Pulmonary artery endothelial cell (primary cell): ENCODE measurements at places on chromosomes 1 and 21.

DNA sequence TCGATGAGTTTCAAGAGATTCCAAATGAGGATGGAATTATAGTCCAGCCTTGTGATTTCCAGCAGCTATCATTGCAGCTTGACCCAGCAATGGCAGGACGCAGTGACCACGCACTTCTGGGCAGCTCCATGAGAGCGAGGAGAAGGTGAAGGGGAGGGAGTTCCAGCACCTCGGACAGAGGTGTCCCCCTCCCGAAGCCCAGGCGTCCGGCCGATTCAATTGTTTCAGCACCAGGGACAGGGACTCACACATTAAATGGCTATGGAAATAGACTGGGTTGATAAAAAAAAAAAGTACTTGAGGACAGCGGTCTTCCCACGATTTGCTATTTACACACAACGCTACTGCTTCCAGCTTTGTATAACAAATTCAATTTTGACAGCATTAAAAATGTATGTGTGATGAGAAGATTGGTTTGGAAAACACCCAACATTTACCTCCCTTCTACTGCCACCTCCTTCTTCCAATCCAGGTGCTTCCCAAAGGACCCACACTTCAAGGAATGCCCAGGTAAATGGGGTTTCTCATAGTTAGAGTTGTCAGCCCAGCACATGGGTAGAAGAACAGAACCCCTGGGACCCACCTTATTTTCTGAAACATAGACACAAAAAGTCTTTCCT lies 71.8 kb downstream of the DISP3 start:
- peak; percentile 46 for DNase-seq

GRCh38 chr21:39575775-39576174 lies 37.0 kb upstream of the B3GALT5 start:
- no peak for DNase-seq

DNA sequence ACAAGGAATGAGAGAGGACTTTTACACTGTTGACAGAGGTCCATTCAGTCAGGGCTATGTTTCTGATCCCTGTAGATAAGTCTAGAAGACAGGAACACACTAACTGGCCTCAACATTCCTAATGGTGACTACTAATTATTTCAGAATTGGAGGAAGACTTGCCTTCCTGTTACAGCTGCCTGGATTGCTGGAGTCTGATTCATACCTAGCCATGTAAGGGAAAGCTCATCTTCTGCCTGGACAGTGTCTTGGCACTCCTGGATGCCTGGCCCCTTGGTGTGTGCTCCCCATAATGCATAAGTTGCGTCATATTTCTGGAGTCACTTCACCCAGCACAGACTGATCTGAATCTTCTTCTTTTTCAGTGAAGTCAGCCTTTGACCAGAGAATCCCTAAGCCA lies 326.0 kb upstream of the RUNX1 start:
- DNase-seq = peak; percentile 54

GRCh38 chr1:26358411-26359384 lies 4.8 kb upstream of the CRYBG2 start:
- DNase-seq = no peak

GRCh38 chr1:6098303-6099215 lies 52.9 kb downstream of the KCNAB2 start:
- DNase-seq = no peak

GRCh38 chr1:192907545-192908243 lies 98.9 kb downstream of the RGS2 start:
- no peak for DNase-seq

- DNase-seq = peak; percentile 57
These were observed 28.8 kb downstream of the SHISA4 start for GRCh38 chr1:201917362-201918033.

GRCh38 chr1:230977761-230978490 lies 735 bp downstream of the TTC13 start:
- peak; percentile 19 for DNase-seq

DNA sequence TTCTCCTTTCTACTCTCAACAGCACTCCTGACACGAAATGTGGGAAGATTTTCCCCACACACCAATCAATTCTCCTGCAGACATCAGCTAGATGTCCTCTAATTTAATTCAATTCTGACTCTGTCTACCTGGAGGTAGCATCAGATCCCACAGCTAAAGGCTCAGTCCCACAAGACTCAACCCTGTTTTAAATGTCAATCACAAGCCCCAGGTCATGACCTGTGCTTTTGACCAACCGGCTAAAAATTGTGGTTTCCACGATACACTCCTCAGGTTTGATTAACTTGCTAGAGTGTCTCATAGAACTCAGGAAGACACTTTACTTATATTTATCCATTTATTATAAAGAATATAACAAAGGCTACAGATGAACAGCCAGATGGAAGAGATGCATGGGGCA lies 27.4 kb downstream of the IL23R start:
- no peak for DNase-seq

GRCh38 chr1:160143695-160144094 lies 7.7 kb upstream of the ATP1A4 start:
- no peak for DNase-seq

GRCh38 chr1:206472886-206473285 lies 2.6 kb downstream of the IKBKE start:
- DNase-seq = no peak

GRCh38 chr1:7975212-7975865 lies 13.8 kb downstream of the PARK7 start:
- peak; percentile 44 for DNase-seq

DNA sequence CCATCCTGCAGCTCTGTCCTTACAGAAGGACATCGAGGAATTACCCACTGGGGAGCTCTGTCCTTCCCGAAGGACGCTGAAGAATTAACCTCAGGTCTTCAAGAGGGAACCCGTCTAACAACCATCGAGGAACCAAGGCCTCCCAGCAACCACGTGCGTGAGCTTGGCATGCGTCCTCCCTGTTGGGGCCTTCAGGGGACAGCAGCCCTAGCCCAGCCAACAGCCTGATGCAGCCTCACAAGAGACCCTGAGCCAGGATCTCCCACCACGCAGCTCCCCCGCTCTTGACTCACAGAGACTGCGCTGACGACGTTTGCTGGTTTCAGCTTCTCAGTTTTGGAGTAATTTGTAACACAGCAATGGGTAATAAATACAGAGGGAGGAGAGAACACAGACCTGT lies 19.6 kb upstream of the AGPAT3 start:
- DNase-seq = no peak

DNA sequence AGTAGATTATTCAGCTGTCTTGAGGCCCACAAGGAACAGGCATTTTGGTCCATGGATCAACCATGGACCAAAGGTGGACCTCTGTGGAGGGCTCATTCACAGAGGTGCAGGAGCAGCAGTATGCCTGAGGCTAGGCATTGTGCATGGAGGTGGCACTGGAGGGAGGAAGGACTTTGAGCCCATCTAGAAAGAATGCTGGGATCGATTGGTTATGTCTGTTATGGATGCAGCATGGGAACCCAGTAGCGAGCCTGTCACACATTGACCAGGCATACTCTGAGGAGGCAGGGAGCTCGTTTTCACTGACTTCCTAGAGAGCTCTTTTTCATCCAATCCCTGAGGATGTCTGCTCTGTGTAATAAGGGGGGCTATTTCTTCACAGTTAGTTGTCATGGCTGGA lies 75.5 kb downstream of the KCNN3 start:
- no peak for DNase-seq

GRCh38 chr1:28244549-28245251 lies 8.8 kb downstream of the ATP5IF1 start:
- no peak for DNase-seq

DNA sequence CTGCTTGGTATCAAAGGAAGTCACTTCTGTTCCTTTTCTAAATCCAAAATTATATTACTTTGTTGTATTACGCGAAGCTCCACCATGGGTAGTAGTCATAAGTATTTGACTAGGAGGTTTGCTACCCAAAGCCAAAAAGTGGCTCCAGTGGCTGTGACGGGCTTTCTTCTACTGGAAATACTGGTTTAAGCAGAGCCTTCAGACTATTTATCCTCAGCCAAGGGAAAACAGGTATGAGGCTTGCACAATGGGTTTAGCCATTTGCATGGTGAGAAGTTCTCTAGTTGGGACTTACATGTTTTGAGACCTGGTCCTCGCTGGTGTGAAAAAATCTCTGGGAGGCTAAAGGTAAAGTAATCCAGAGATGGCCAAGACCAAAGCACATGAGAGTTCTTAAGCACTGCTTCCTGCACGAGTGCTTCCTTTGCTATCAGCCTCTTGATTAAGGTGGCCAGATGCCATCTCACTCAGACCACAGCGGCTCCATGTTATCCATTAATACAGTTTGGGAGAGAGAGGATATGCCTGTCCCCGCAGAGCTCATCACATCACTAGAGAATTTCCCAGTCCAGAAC lies 121.2 kb downstream of the PIK3R3 start:
- no peak for DNase-seq

GRCh38 chr1:149844650-149845255 lies 54.6 kb upstream of the BOLA1 start:
- no peak for DNase-seq

GRCh38 chr1:22039594-22040285 lies 12.8 kb upstream of the CDC42 start:
- no peak for DNase-seq

GRCh38 chr1:244192325-244192724 lies 141.2 kb downstream of the ZBTB18 start:
- DNase-seq = no peak

GRCh38 chr1:212127221-212127620 lies 91.7 kb downstream of the DTL start:
- DNase-seq = no peak

- DNase-seq = no peak
These were observed 74.7 kb upstream of the AKT3 start for GRCh38 chr1:243924588-243925349.

GRCh38 chr1:226120398-226120797 lies 57.9 kb downstream of the H3-3A start:
- DNase-seq = no peak

DNA sequence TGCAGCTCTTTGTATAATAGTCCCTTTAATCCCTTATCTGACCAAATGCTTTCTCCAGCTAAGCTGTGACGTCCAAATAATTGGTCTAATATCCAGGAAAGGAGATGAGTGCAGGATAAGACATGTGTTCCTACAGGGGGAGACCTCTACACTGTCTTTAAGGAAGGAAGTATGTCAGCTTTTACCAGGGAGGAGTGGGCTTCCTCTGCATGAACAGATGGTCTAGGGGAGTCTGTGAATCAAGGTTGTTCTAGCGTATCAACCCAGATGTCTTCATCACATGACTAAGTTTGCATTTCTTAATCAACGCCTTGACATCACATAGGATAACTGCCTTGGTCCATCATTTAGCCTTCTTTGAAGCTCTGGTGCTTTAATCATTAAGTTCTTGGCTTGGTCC lies 528.2 kb downstream of the MRPL39 start:
- DNase-seq = no peak

DNA sequence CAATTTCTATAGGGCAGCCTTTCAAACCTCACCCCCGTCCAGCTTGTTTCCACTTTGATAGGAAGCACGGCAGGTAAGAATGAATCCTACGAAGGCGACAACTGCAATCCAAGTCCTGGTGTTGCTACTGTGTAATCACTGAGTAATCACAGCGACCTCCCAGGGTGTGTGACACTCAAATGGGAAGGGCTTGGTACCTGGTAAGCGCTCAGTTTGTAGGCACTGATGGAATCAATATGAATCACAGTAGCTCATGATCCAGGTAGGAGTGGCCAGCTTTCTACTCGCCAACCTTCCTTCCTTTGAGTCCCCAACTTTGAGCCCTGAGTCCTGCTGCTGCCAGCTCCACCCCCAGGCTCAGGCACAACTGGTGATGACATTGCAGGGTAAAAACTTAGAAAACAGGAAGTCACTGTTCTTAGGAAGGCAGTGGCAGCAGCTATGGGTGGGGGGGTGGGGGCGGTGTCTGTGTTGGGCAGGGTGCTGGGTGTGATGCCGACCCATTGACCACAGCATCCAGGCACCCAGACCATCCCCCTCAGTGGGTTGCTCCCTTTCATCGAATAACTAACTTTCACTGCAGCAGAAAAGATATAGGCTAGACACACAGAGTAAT lies 70.7 kb downstream of the CD247 start:
- DNase-seq = no peak

GRCh38 chr1:244181867-244182266 lies 130.8 kb downstream of the ZBTB18 start:
- no peak for DNase-seq

DNA sequence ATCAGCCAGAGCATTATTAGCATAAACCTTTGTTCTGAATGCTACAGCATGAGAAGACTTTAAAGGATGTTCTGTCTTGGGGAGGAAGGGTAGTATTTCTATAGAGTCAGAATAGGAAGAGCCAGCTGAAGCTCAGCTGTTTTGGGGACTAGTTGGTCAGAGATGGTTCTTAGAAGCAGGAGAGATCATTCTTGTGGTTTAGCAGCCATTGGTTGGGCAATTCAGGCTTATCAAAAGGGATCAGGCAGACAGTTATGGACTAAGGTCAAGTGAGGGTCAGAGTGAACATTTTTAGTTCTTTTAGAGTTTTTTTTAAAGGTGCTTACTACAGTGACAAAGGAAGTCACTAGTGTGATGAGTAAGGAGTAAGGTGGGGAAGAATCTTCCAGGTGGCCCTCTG lies 245.5 kb downstream of the RPS6KC1 start:
- no peak for DNase-seq

GRCh38 chr1:12296016-12296415 lies 66.2 kb downstream of the VPS13D start:
- DNase-seq = no peak

DNA sequence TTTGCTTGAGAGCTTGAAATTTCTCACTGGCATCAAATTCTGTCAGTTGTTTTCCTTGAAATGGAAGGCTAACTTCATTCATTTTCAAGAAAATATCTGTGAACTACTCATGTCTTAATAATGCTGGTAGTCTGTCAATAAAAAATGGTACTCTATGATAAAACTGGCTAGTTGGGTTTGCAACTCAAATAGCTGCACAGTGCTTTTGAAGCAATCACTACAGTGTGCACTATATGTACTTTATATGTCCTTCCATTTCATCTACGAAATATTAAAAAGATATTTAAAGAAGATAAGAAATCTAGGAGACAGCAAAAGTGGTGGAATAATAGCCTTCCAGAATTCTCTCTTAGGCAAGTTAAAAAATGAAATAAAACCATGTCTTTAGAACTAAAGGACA lies 39.9 kb upstream of the ZNHIT6 start:
- no peak for DNase-seq

DNA sequence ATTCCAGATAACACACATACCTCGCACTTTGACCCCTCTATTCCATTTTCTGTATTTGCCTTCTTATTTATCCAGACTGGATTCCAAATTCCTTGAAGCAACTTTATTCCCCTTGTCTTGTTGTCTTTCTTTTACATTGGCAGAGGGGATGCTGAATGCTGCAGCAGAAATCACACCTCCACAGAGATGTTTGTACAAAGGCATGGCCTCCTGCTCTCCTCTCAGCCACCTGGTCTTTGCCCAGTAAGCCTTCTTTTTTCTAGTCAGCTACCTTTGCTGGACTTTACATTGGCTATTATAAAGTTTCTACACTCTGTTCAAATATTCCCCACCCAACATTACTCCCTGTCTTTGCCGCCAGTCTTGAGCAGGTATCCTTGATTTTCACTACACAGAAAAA lies 75.1 kb downstream of the LAMC1 start:
- DNase-seq = no peak

DNA sequence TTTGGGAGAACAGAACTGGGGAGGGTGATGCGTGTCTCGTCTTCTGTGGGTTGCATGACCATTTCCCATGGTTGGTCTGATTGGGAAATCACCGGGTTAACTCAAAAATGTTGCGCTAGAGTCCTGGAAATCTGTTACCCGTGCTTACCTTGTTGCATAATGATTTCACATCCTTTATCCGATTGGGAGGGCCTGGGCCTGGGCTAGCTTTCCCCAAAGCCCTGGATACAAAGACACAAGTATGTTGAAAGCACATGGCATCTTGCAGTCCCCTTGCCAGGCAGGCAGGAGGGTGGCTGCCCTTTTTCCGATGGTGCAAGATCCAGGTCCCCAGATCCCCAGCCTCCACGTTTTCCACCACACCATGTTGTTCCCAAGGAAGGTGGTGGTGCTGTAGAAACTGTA lies 582 bp downstream of the TRPM2 start:
- DNase-seq = no peak
